ENCODE measurements at places on chromosomes 7 and 10. TPM values are rescaled to one million over a fixed set of nuclear protein-coding genes. Genes with fewer than 3 reads are reported as not detected.
A peak's percentile ranks its signal among the peaks of the same experiment; 100 is the strongest.

ARMS2 gene
- not detected for total RNA-seq

GFRA1 gene
- total RNA-seq, result 1.0 TPM

OPN4 gene
- total RNA-seq, result not detected

- H3K4me3 ChIP-seq, result peak within 1 kb of the TSS; percentile 98
- peaks cover 21% of the 10 kb centered on the region for H3K4me1 ChIP-seq
- H3K27me3 ChIP-seq, result no peaks in the 10 kb centered on the region
Observed at GRCh38 chr10:100185364-100186252, at the start of gene ERLIN1. ERLIN1 (minus strand) TSS chr10:100186029; CDS start chr10:100185626, 403 bp downstream.

- H3K27me3 ChIP-seq, result no peaks in the 10 kb centered on the region
- H3K36me3 ChIP-seq, result peaks cover 94% of the 10 kb centered on the region
- H3K27ac ChIP-seq, result no peak overlapping the region
- H3K4me1 ChIP-seq, result peaks cover 14% of the 10 kb centered on the region
- no peak overlapping the region for H3K4me3 ChIP-seq
Observed at GRCh38 chr10:72340510-72341261, 14.0 kb downstream of the DNAJB12 start.

DNA sequence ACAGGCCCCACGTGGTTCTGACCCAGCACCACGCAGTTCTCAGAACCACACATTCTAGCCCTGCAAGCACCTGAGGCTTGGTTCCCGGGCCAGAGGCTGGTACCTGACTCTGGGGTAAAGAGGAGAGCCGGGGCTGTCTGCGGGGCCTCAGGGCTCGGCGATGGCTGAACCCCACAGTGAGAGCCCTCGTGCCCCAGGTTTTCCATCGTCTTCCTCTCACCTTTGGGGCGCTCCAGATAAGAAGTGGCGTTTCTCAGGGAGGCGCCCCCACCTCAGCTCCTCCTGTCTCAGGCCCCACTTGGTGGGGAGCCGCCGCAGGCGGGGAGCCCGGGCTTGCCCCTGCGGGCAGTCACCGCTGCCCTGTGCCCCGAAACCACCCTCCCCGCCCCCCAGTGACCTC is 2.2 kb upstream of the LANCL2 start:
- H3K4me1 ChIP-seq, result peaks cover 8% of the 10 kb centered on the region
- DNase-seq, result no peak
- H3K4me3 ChIP-seq, result no peak overlapping the region

DNA sequence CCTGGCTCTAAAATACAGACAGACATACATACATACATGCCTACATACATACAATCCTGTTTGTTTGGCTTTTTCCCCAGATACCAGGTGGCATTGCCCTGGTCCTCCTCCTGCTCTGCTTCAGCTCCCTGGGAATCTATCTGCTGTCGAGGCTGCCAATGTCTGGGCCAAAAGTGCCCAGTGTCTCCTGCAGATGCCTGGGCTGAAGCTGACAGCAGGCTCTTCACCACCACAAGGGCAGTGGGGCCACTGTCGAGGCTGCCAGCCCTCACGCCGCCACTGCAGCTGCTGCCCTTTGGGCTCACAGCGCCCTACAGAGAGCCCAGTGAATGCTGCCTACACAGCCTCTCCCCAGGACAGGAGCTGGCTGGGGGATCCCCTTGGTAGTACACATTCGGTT is 18.0 kb upstream of the STN1 start:
- no peak overlapping the region for H3K27ac ChIP-seq
- no peaks in the 10 kb centered on the region for H3K4me1 ChIP-seq
- no peaks in the 10 kb centered on the region for H3K36me3 ChIP-seq
- H3K4me3 ChIP-seq, result no peak overlapping the region
- H3K27me3 ChIP-seq, result no peaks in the 10 kb centered on the region
- DNase-seq, result no peak

GRCh38 chr7:113805976-113806375 is 112.8 kb downstream of the PPP1R3A start:
- no peaks in the 10 kb centered on the region for H3K27me3 ChIP-seq
- H3K36me3 ChIP-seq, result no peaks in the 10 kb centered on the region
- no peak overlapping the region for H3K4me3 ChIP-seq
- no peaks in the 10 kb centered on the region for H3K4me1 ChIP-seq
- DNase-seq, result no peak
- H3K27ac ChIP-seq, result no peak overlapping the region

GRCh38 chr10:5036511-5036910 is 32.9 kb upstream of the AKR1C2 start:
- H3K27ac ChIP-seq, result no peak overlapping the region
- no peaks in the 10 kb centered on the region for H3K4me1 ChIP-seq
- H3K27me3 ChIP-seq, result no peaks in the 10 kb centered on the region
- DNase-seq, result no peak
- no peaks in the 10 kb centered on the region for H3K36me3 ChIP-seq

DNA sequence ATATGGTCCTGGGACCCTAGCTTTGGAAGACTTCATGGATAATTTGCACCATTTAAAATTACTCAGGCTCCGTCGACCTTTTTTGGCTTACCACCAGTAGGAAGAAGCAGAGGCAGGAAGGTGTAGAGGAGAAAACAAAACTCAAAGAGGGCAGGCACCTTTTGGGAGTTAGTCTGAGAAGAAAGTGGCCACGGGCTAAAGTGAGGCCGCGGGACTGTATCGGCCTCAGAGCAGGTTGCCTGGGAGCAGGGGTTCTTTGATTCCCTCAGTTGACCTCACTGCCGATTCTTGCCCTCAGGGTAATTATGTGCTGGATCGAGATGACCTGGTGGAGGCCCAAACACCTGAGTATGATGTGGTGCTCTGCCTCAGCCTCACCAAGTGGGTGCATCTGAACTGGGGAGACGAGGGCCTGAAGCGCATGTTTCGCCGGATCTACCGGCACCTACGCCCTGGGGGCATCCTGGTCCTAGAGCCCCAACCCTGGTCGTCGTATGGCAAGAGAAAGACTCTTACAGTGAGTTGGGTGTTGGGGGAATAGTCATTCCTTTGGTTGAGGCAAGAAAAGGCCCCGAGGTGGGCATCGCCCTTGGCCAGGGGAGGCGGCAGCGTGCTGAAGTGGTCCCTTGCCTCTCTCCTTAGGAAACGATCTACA is 3.1 kb downstream of the MEPCE start:
- no peaks in the 10 kb centered on the region for H3K27me3 ChIP-seq
- H3K4me1 ChIP-seq, result peaks cover 69% of the 10 kb centered on the region
- peaks cover 42% of the 10 kb centered on the region for H3K36me3 ChIP-seq
- H3K4me3 ChIP-seq, result no peak overlapping the region

- DNase-seq, result no peak
- H3K4me3 ChIP-seq, result no peak overlapping the region
- H3K27ac ChIP-seq, result peak overlapping the region; percentile 76
- H3K4me1 ChIP-seq, result peaks cover 64% of the 10 kb centered on the region
- no peaks in the 10 kb centered on the region for H3K27me3 ChIP-seq
- peaks cover 30% of the 10 kb centered on the region for H3K36me3 ChIP-seq
Observed at GRCh38 chr10:102135956-102136526, 3.2 kb downstream of the PPRC1 start.
